Stimulated activated CD4-positive, alpha-beta T cell treated with anti-CD3 and anti-CD28 coated beads, Interleukin-4, amount 100 ng/mL, for 24 hours (primary cell): ENCODE measurements at places on chromosomes 12 and 14.

DNA sequence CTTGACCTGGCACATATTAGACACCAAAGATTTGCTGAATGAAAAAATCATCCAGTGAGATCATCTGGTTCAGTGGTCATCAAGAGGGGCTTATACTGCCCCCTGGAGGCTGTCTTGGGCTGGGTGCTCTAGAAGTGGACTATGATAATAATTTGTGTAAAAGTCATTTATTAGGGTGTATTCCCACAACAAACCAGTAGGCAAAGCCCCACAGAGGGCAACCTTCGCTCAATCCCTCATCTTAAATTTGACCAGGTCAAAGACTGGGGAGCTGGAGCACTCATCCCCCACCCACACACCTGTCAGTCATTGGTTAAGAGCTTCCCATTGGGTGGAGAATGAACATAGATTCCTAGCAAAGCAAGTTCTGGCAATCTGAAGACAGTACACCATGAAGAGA, 20.0 kb upstream of the FICD start:
- peak; percentile 29 for DNase-seq

DNA sequence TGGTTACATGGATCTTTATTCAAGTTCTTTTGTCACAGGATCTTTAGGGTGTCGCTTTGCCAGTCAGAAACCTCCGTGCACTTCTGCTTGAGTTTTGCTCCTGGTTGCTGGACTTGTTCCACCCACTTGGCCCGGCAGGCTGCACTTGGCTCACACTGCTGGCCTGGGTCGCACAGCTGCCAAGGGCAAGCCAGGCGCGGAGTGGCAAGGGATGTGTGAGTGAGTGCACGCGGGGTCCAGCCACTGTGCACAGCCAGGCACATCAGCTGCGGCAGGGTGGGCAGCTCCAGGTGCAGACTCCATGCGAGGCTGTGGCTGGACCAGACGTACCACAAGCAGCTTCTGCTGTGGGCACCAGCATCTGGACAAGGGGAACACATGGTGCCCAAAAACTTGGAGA, 76.6 kb downstream of the DERA start:
- DNase-seq: no peak

GRCh38 chr14:103281496-103282231, 52.4 kb upstream of the EIF5 start:
- DNase-seq: no peak

DNA sequence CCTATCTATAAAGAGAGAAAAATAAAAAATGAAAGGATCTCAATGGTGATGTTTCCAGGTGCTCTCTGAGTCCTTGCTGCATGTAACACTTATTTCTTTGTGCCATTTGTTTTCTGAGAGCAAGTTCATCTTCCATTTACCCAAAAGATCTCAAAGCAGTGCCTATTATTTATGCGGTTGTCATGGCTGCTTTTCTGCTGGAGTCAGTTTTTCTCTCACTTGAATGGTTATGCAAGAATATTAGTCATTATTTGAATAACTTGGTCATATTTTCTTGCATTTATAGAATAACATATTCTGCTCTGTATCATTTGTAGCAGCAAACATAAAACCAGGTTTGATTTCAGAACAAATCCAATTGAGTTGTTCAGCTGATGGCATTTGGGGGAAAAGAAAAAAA, 141.8 kb upstream of the G2E3 start:
- no peak for DNase-seq

- no peak for DNase-seq
Observed at GRCh38 chr12:86727160-86727559, 471.0 kb upstream of the MGAT4C start.

- DNase-seq: no peak
Observed at GRCh38 chr12:39062266-39062996, 157.0 kb upstream of the CPNE8 start.

GRCh38 chr14:85867450-85867849, 337.5 kb downstream of the FLRT2 start:
- DNase-seq: no peak

GRCh38 chr12:8590842-8591545, 21.7 kb downstream of the AICDA start:
- DNase-seq: no peak

DNA sequence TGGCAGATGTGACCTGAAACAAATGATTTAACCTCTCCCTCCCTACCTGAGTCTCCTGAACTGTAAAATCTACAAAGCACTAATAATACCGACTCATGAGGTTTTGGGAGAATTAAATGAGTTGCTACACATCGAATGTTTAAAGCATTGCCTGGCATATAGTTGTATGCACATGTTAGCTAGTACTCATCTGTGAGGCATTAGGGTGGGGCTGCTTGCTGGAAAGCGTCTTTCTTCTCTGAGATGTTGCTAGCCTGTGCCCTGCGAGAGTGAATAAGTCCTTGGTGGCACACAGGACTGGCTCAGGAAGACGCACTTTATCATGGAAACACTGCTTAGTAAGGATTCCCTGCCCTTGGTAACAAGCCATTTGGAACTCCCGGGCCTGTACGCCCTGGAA, 6.1 kb downstream of the RAPGEF3 start:
- no peak for DNase-seq

DNA sequence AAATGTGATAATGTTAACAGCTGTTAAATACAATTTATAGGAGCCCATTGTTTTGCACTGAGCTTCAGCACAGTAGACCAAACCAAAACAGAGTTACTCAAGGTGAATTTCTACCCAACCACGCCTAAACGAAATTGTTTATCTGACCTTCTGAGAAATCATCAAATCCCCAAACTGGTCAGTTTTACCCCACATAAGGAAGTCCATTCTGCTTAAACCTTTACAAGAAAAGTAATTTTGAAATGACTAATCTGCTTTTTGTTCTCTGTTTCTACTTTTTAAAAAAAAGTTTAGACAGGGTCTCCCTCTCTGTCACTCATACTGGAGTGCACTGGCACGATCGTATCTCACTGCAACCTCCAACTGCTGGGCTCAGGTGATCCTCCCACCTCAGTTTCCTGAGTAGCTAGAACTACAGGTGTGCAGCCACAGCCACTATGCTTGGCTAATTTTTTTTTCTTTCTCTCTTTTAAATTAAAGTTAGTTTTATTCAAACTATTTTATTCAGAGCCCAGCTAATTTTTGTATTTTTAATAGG, 1.4 kb upstream of the RNF10 start:
- DNase-seq: no peak

DNA sequence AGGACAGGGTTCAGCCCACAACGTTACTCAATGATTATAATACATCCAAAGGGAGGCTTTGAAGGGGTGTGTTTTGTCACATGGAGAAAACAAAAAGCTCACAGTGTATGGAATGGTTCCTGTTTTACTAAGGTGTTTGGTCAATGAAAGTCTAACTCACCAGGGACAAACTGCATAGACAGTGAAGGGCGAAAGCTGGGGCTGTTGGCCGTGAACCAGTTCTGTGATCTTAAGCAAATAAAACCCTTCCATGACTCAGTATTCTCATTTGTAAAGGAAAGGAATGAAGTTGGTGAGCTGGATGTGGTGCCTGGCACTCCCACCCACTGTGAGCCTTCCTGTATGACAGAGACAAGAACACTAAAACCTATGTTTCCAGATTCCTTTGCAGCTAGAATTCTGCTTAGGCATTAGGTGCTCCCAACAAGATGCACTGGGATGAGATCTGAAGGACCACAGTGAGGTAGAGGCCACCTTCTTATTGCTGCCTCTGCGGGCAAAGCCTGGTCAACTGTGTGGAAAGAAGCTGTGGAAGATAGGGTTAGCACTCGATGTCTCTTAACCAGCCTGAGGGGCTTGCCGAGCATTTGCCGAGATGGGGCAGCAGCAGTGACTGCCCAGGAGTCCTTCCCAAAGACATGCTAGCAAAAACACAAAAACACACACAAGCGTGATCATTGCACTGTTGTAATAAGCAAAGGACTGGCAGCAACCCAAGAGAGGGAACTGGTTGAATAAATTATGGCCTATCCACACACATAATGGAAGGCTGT, 48.5 kb downstream of the VCPKMT start:
- no peak for DNase-seq

DNA sequence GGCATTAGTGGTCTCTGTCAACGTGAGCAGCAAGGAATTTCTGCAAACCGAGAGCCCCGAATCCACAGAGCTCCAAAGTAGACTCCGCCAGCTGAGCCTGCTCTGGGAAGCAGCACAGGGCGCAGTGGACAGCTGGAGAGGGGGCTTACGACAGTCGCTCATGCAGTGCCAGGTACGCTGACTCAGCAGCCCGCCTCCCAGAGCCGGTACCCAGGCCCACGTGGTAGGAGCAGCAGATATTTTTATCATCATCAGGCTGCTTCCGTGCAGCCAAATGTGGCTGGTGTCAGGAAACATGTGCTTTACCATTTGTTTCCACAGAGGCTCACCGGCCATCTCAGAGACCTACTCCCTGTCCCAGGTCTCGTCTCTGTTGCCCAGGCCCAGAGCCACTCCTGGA, 73.7 kb downstream of the ESR2 start:
- DNase-seq: no peak

GRCh38 chr14:73576391-73576790, 7.4 kb downstream of the ACOT2 start:
- DNase-seq: no peak

- no peak for DNase-seq
Observed at GRCh38 chr12:67893022-67893580, 96.1 kb upstream of the IFNG-AS1 start.

- no peak for DNase-seq
Observed at GRCh38 chr12:68776976-68777610, 30.9 kb upstream of the MDM2 start.

DNA sequence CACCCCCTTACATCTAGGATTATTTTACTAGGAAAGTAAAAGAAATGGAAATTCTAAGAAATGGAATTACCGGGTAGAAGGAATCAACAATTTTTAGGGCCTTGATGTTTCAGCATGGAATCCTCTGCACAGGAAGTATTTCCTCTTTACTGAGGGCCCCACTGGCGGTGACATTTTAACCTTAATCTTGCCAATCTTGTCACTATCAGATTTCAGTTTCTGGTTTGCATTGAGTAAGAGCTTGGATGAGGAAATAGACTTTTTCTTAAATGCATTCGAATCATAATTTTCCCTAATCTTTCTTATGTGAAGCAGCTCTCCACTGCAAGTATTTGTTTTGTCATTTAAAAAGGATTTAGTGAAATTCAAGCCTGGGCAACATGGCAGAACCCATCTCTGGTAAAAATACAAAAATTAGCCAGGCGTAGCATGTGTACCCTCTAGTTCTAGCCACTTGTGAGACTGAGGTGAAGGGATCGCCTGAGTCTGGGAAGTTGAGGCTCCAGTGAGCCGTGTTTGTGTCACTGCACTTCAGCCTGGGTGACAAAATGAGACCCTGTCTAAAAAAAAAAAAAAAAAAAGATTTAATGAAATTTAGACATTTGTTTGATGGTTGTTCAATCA, 40.7 kb downstream of the TPCN1 start:
- peak; percentile 30 for DNase-seq

DNA sequence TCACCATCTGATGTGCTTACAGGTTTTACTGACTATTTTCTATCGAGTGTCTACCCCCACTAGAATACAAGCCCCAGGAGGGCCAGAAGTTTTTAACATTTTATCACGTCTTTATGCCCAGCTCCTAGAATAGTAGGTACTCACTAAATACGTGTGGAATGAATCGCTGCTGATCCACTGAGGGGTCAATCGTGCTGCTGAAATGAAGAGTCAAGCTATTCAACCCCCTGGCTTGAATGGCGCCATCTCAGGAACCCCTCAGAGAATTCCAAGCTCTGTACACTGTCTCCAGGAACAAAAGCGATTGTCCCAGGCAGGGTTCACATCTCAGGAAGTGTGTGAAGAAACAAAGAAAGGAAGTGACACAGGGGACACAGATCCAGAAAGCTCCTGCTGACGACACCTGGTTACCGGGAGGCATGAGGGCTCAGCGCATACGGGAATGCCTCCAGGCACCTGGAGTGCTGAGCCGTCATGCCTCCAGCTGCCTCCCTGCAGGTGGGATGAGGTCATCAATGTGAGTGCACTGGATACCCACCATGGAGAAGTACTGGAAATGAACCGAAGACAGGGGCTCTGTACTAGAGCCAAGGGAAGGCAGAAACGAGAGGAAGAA, 45.6 kb downstream of the PITPNM2 start:
- DNase-seq: no peak

DNA sequence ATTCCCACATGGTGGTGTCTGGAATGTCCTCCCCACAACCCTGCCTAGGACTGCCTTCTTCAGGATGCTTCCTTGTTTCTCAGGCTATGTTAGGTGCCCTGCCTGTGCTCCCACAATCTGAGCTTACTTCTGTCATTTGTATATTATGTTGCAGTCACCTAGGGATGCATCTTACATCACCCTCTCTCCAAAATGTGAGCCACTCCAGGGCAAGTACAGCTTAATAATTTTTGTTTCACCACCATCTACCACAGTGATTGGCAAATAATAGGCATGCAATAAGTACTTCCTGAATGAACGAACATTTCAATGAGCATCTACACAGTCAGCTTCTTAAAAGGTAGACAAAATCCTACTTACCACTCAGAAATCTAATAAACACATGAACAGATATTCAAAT, 37.6 kb downstream of the ZFYVE26 start:
- no peak for DNase-seq

- peak; percentile 7 for DNase-seq
Observed at GRCh38 chr14:77804592-77804991, 4.7 kb downstream of the ADCK1 start.

GRCh38 chr12:104802208-104802607, 155.9 kb downstream of the SLC41A2 start:
- DNase-seq: no peak
